Osteoblast (primary cell): ENCODE measurements at places on chromosomes 5 and 9. TPM values are rescaled to one million over a fixed set of nuclear protein-coding genes. Genes with fewer than 3 reads are reported as not detected.

BTNL9 gene
- not detected in 2 replicates for total RNA-seq

ZNF169 gene
- 4.0 and 5.9 TPM in 2 replicates for total RNA-seq

LVRN gene
- under 0.01 and 0.59 TPM in 2 replicates for total RNA-seq

ERGIC1 gene
- 109 and 128 TPM in 2 replicates for total RNA-seq

PRUNE2 gene
- total RNA-seq: 59.2 and 80.0 TPM in 2 replicates

EQTN gene
- not detected in 2 replicates for total RNA-seq

KCNT1 gene
- total RNA-seq: not detected in 2 replicates

DNA sequence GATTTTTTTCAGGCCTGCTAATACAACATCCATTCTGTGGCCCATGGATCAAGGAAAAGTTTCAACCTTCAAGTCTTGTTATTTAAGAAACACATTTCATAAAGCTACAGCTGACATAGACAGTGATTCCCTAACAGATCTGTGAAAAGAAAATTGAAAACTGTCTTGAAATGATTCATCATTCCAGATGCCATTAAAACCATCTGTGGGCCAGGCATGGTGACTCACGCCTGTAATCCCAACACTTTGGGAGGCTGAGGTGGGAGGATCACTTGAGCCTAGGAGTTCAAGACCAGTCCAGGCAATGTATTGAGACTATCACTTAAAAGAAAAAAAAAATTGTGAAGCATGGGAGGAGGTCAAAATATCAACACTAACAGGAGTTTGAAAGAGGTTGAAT is 6.0 kb downstream of the RAPGEF6 start:
- no peak for DNase-seq

DNA sequence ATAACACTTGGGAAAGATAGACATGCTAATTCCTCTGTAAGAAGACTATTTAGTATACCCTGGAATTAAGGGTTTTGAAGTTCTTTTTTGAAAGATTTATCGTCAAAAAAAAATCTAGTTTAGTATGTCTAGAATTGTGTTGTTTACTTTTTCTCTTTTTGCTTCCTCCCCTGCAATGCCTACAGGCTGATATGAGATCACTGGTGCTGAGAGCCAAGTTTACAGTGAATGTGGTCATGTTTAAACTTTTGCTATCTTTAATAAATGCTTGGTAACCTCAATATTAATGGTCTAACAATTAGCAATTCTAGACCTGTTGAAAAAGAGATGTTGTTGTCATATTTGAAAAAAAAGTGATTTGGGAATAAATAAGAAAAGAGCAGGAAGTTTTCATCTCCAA is 86.1 kb downstream of the CWC27 start:
- DNase-seq: no peak

DNA sequence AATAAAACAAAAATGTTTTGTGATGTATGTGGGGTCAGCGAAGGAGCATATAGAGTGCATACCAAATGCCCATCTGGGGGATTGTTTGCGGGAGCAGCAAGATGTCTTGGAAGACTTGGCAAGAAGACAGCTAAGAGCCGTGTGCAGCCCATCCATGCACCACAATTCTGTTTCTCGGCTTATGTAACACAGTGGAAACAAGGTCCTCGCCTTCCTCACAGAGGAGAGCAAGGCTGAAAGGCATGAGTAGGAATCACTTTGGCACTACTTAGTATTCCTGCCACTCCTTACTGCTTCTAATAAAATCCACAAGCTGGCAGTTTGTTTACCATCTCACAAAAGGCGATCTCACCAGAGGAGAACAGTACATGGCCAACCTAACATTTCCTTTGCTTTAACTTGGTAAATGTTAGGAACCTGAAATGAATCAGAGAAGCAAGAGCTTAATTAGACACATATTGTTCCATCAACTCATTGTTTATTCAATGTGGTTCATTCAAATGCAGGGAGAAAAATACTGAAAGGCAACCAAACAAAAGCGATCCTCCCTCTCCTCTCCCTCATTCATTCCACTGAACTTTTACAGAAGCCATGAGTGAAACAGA is 648.1 kb downstream of the ACTL7B start:
- DNase-seq: no peak

DNA sequence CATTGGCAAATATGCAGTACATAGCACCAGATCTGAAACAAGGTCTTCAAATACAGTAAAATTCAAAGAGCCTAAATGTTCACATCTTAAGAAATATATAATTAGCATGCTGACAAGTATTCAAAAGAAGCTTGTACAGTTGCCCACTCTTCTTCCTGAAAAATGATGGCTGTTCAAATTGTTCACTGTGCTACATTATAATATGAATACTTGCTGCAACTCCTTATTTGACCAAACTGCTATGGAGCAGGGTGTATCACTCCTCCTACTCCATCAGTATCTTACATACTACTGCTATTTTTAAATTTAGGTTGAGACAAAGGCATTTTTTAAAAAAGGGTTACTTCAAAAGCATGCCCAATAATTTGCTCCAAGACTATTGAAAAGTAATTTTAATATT is 39.3 kb downstream of the RNF145 start:
- no peak for DNase-seq

DNA sequence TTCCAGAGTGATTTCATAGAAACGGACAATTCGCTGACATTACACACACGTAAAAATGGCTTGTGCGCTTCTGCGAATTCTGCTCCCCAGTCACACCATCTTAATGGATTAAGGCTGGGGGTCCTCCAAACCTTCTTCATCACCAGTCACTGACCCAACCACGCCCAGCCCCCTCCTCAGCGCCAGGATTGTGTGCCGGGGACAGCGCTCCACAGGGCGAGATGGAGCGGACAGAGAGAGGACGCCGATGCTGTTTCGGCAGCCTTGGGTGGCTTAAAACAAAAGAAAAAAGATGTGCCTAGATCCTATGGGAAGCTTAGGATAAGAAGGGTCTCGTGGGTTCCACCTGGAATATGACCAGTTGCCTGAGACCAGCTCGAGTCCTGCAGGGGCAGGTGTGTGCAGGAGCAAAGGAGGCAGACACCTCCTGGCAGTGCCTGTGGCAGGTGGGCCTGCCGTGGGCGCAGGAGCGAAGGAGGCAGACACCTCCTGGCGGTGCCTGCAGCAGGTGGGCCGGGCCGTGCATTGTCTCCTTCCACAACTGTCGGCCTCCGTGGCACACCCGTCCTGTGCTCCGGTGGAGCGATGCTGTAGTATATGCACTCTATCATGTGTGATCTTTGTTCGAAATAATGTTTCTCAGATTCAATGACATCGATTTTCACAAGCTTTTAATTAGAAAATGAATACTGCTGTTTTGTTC is 20.9 kb downstream of the BRD9 start:
- no peak for DNase-seq

- peak; percentile 84 for DNase-seq
These were observed 561.3 kb upstream of the WWC1 start for GRCh38 chr5:167730121-167730520.
